Germinal center (tissue), 1 donor: ENCODE measurements at places on chromosomes 12 and 14.

DNA sequence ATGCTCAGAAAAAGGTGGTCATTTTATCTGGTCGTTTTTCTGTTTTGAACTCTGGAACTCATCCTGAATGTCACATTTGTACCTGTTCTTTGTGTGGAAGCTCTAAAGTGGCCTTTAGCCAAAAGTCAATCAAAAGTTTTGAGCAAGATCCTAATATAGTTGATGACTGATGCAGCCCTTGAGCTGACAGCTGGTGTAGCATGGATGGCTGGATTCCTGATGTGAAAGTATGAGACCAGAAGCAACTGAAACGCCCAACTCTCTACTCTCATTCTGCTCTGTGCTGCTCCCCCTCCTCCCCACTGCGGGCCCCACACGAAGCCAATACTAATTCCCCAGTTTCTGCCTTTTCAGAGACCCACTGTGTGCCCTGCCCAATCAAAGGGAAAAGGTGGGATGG lies 10.3 kb upstream of the MYH7 start:
- DNase-seq, result no peak

DNA sequence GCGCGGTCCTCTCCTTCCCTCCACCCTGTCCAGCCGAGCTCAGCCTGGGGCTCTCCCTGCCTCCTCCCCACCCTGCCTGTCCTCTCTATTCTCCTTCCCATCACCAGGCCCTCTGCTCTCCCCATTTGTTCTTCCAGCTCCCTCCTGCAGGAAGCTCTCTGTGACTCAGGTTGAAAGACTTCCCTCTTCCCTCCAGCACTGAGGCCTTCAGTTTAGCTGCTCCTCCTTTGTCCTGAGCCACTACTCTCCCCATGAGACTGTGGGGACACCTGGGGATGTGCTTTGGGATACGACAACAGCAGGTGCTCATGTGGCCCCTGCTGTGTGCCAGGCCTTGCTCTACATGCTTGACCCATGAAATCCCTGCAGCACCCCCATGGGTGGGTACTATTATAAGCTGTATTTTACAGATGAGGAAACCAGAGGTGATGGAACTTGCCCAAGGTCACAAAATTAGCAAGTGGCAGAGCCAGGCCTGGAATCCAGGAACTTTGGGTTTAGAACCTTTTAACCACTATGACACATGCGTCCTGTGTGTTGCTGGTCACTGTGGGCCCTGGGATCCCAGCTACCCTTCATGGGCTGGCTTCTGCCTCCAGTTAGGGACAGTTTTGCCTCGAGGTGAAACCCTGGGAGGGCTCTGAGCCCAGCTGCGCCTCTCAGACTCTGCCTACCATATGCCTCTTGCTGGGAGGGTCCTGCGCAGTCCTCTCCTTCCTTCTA lies 5.5 kb downstream of the KRT80 start:
- no peak for DNase-seq

- DNase-seq, result no peak
Observed at GRCh38 chr14:21299562-21300130, 19.8 kb downstream of the RPGRIP1 start.

- DNase-seq, result no peak
Observed at GRCh38 chr12:97257726-97258125, 204.9 kb upstream of the RMST start.

GRCh38 chr12:27780612-27781408 lies 774 bp upstream of the MANSC4 start:
- DNase-seq, result peak; percentile 35

- no peak for DNase-seq
Observed at GRCh38 chr14:33232031-33232430, 293.4 kb downstream of the NPAS3 start.

- DNase-seq, result peak; percentile 20
Observed at GRCh38 chr14:22981090-22981875, 1.1 kb downstream of the AJUBA start.

GRCh38 chr14:76664790-76665189 lies 96.5 kb upstream of the VASH1 start:
- no peak for DNase-seq

DNA sequence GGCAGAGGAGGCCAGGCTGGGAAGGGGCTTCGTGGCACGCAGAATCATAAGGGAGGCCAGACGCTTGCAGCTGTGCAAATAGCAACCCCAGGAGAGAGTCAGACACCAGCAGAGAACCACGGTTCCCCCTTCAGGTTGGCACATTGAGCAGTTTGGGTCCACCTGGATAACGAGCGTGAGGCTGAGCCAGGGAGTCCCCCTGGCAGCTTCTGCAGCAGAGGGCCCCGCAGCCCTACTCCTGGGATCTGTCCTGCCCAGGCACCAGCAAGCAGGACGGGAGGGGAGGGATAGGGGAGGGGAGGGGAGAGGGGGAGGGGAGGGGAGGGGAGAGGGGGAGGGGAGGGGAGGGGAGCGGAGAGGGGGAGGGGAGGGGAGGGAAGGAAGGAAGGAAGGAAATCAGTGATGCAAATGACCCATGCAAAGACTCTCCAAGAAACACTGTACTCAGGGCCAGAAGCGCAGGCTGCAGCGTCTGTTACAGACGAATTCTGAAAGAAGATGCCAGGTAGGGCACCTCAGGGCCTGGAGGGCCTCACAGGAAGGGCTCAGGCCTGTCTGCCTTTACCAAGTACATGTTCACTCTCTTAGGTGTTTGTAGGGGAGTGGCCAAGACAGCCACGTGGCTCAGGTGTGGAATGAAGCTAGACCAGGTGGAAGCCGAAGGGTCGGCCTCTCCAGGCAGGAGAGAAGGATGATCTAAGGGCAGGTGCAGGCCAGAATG lies 32.3 kb upstream of the MMP17 start:
- DNase-seq, result no peak

DNA sequence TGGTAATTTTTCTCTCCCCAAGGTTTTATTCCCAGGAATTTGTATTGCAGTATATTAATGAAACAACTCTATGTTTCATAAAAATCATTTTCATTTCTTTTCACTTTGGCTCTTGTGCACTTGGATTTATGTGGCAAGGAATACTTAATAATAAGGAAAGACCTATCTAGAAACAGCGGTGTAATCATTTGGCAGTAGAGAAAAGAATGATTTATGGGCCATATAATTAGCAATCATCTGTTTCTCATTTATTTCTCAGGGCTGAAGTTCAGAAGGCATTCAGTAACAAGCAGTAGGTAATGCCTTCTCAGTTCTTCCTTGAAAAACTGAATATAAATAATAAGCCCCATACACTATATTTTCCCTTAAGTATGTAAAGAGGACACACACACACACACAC lies 172.6 kb downstream of the ANO4 start:
- no peak for DNase-seq

DNA sequence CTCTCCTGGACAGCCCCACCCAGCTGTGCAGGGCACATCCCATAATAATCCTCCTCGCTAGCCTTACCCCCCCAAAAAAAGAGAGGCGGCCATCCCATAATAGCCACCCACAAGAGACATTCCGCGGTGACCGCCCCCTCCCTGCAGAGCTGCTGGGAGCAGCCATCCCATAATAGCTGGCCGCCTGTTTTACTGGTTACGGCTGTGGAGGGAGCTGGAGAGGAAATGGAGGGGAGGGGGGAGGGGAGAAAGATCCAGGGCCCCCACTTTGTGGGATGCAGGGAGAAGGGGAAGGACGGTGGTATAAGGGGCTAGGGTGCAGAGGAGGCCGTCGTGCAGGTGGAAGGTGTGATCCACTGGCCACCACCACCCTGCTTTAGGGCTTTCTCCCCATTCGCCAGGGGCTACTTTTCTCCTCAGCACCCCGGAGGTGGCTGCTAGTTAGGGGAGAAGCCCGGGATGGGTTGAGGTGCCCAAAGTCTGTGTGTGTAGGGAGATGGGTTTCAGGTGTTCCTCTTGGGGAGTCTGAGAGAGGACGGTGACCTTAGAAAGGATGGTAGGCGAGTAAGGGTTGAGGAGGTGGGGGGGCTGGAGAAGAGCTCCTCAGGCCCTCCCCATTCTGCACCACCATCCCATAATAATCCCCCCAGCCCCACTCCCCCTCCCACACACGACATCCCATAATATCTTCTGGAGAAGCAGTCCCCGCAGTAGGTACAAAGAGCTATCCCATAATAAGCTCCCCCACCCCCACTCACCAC lies 6.0 kb upstream of the CHD4 start:
- peak; percentile 16 for DNase-seq

- no peak for DNase-seq
Observed at GRCh38 chr12:82474798-82475184, 116.5 kb downstream of the METTL25 start.
